ENCODE measurements at places on chromosomes 2 and 18.

- DNase-seq: no peak
Measured at GRCh38 chr2:11914455-11914854, 168.0 kb downstream of the LPIN1 start.

- no peak for DNase-seq
Measured at GRCh38 chr2:229261599-229261998, 9.5 kb downstream of the PID1 start.

GRCh38 chr2:109563288-109563687, 50.5 kb downstream of the SEPTIN10 start:
- DNase-seq: no peak

- DNase-seq: no peak
Measured at GRCh38 chr18:70454704-70455322, 166.0 kb downstream of the SOCS6 start.

DNA sequence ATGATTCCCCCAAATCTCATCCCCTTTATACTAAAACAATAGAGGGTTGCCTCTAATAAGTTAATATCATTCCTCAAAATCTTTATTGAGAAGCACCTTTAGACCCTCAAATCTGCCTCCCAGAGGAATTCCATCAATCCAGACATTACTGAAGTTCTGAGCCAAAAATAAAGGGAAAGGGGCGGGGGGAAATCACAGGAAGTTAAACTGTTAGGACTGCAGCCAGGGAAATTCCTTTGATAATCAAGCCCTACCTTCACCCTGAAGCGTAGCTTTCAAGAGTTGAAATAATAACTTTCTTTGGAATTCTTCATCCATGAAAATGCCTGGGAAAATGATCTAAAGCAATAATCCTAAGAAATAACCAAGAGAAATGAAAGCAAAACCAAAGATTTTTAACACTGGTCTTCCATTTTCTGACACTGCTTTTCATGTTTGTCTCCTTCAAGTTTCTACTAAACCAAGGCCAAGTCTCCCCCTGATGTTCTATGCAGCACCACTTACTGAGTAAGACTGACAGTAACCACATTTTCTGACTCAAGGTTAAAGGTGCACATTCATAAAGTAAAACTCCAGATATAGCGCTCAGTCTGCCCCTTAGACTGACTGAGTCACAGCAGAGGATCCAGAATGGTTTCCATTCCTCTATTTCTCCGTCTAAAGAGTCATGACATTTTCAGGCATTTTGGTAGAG, 78.2 kb downstream of the TCF4 start:
- no peak for DNase-seq

GRCh38 chr2:206915121-206915520, 24.2 kb upstream of the CPO start:
- no peak for DNase-seq

- DNase-seq: no peak
Measured at GRCh38 chr2:1874101-1874865, 130.0 kb upstream of the PXDN start.

DNA sequence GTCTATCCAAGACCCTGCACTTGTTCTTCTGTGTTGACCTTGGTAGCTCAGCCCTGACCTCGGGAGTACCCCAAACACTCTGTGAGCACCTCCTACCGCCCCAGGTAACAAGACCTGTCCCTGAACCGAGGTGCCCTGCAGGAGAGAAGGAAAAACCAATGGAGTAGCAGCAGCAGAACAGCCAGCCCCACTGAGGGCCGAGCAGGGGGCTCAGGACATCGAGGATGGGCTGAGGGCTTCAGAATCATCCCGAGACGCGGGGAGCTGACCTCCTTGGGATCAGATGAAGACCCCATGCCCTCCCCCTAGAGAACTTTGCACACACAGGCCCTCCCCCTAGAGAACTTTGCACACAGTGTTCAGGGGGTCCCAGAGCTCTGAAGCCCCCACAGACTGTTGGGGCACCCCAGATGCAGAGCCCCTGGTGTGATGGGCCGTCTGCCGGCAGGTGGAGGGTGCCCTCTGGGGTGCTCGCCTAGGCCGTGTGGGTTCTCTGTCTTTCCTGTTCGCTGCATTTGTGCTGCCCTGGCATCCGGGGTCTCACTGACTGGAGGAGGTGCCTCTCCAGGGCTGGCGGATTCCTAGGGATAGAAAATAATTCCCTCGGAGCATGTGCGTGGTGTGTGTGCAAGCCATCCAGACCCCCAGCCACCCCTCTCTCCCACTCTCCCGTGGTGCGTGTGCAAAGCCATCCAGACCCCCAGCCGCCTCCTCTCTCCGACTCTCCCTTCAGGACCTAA, 189.1 kb downstream of the TWIST2 start:
- DNase-seq: no peak

- DNase-seq: no peak
Measured at GRCh38 chr2:9613291-9613690, 17.5 kb downstream of the YWHAQ start.

GRCh38 chr2:24618144-24618543, 127.1 kb downstream of the NCOA1 start:
- DNase-seq: no peak

GRCh38 chr2:48092846-48093803, 186.8 kb upstream of the FBXO11 start:
- DNase-seq: no peak
